ENCODE measurements at places on chromosomes 7 and 10.
A peak's percentile ranks its signal among the peaks of the same experiment; 100 is the strongest.

- DNase-seq = no peak
Measured at GRCh38 chr7:20276705-20277472, 53.8 kb upstream of the ITGB8 start.

GRCh38 chr7:130486114-130486953 is 5.6 kb upstream of the MEST start:
- peak; percentile 72 for DNase-seq

DNA sequence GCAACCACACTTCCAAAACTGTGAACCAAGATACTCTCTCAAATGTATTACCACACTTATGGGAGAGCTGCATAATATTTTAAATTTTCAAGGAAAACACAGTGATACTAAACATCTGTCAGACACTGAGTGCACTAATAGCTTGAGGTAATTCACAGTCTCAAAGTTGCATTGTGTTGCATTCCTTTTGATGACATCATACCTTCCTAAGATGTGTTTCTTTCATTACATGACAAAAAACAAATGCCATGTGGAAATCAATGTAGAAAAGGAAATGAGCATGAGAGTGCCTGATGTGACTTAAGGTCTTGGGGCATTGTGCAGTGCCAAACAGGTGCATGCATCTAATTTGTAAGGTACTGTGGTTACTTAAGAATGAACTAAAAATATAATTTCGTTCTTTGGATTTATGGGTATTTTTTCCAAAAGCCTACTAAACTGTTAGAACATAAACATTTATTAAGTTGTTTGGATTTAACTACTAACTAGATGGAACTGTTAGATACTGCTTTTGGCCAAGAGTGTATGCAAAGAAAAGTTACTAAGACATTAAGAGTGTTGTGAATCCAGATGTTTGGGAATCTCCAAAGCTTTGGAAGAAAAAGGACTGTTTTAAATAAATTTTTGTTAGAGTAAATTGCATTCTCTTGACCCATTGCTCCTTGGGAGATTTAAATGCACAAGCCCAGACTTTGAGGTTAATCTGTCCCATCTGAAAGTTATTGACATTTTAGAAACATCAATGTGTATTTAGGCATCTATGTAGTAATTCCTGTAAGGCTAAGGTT is 496.2 kb upstream of the SEMA3D start:
- no peak for DNase-seq

DNA sequence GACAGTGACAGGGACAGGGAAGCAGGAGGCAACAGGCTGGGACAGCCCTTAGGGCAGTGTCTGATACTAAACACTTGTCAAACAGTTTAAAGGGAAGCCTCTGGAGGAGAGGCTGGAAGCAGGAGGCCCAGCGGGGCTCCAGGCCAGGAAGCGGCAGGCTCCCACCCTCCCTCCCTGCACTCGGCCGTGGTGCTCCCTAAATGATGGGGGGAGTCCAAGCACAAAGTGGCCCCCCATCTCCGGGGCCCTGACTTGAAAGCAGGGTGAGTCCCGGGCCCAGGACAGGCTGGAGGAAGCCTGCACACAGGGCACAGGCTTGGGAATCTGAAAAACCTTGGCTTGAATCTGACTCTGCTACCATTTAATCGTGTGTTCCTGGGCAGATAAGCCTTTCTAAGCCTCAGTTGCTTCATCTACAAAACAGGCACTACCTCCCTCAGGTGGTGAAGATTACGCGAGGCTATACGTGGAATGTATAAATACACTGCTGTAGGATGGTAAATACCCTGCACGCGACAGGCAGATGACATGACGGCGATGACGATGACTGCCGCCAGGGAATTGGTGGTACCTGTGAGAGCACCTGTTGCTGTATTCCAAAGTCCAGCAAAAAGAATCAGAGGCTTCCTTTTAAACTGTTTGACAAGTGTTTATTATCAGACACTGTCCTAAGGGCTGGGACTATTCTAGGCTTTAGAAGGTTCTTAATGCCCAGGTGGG is 34.1 kb downstream of the GBX1 start:
- no peak for DNase-seq

DNA sequence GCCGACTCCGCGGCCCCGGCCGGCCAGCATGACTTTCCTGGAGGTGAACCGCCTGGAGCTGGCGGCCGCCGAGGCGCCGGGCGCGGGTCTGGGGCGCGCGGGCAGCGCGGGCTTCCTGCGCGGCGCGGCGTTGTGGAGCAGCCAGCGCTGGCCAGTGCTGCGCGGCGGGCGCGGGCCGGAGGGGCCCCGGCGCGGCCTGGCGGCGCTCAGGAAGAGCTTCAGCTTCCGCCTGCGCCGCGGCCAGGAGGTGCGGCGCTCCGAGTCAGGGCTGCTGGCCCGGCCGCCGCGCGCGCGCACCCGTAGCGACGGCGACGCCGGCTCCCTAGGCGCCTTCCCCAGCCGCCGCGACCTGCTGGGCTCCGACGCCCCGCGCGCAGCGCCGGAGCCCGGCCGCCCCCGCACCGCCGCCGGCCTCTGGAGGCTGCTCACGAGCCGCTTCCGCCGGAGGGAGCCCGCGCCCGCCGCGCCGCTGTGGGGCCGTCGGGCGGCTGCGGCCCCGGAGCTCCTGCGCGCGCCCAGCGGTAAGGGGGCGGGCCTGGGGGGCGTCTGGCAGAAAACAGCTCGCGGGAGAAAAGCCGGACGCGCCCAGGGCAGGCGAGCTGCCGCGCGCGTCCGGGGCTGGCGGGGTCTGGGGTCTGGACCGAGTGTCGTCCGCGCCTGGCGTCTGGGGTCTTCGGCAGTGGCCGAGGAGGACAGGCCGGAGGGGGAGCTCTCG is 29.0 kb downstream of the AGAP3 start:
- no peak for DNase-seq

- no peak for DNase-seq
Measured at GRCh38 chr7:140231771-140232491, 55.1 kb upstream of the KDM7A start.

- no peak for DNase-seq
Measured at GRCh38 chr10:25912866-25913265, 21.2 kb upstream of the MYO3A start.

DNA sequence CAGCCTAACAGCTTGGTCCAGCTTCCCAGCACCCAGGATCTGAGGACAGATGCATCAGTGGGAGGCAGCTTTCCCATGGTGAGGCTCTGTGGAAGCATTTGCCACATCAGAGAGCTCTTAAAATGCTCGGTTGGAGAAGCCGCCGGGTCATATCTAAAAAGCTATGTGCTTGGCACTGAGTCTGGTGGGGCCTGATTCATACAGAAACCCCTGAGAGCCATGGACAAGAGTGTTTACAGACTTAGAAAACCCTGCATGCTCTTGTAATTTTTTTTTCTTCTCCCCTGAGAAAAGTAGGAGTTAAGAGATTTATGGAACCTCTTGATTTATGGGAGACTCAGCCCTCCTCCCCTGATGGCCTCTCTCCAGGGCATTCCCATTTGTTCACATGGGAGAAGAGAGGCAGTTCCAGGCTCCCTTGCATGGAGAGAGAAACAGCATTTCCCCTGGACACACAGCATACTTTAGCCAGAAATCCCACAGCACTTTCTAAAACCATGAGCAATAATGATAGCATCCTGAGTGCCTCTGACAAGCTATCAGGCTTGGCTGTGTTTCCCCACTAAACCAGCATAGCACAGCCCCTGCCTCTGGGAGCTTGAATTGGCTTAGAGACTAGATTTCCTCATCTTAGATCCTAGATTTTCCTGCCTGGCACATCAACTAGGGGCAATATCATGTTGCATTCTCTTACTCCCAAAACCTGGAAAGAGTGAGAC is 322.1 kb upstream of the AUTS2 start:
- no peak for DNase-seq

GRCh38 chr7:114540291-114540690 is 125.7 kb downstream of the FOXP2 start:
- no peak for DNase-seq

- peak; percentile 93 for DNase-seq
Measured at GRCh38 chr10:103645141-103646054, 151.9 kb downstream of the NEURL1 start.

DNA sequence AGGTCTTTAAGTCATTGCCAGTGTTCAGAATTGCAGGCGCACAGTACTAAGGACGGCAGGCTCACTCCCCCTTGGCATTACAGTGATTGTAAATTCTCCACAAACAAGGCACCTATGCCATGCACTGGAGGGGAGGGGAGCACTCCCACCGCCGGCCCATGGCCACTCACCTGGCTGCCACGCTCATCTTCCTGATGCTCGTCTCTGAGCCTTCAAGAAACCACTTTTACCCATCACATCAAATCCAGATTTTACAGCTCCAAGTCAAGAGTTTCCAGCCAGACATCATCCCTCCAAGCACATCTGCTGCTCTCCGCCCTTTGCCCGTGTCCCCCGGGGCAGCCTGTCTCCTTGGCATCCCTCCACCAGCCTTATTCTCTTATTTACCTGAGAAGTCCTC is 350.2 kb upstream of the SHH start:
- no peak for DNase-seq

- no peak for DNase-seq
Measured at GRCh38 chr7:114466917-114467316, 52.3 kb downstream of the FOXP2 start.

GRCh38 chr7:101126651-101127459 is at the start of gene SERPINE1:
Gene SERPINE1, plus strand, starts transcription at chr7:101127104. Its CDS starts 1,290 bp downstream, at chr7:101128394.
- DNase-seq = peak; percentile 26

DNA sequence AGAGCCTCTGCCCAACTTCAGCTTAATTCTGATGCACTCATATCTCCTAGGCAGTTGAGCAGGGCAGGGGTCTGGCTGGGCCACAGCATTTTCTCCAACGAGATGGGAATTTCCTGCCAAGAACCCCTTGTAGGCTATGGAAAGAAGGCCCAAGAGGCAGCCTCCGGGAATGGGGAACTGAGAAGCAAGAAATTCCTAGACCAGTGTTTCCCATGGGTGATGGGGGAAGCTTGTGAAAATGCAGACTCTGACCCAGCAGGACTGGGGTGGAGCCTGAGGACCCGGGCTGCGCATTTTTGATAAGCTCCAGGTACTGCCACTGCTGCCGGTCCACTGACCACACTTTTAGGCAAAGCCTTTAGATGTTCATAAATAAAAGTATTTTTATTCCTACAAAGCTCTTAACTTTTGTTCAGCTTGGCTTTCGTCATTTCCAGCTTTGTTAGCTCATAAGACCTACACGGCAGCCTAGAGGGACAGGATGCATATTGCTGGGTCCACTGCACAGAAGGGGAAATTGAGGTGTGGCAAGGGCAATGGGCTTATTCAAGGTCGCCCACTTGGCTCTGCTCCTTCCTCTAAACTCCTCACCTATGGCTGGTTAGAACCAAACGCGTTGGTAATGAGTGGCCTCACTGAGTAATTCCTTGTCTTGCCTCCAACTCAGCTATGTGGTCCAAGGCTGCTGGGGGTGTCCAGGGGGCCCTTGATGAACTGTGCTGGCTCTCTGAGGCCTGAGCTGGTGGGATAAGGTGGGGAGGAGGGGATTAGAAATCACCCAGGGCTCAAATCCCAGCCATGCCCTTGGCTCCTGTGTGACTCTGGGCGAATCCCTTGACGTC is 29.5 kb downstream of the ZCCHC24 start:
- no peak for DNase-seq

DNA sequence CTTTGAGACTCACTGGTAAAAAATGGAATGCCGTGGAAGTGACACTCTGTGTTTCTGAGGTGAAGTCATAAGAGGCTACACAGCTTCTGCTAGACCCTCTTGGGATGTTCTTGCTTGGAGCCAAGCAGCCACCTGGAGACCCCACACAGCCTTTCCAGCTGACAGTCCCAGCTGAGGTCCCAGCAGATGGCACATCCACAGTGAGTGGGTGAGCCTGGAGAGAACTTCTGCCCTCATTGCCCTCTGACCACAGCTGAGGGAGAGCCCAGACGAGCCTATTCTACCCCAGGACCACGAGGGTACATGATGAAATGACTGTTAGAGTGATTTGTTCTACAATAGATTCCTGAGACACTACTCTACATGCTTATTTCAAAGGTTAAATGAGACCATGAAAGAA is 44.3 kb downstream of the CXCL12 start:
- DNase-seq = no peak

- DNase-seq = no peak
Measured at GRCh38 chr7:158638001-158638400, 50.4 kb upstream of the PTPRN2 start.

GRCh38 chr7:123824754-123825067 is 20.3 kb upstream of the HYAL4 start:
- no peak for DNase-seq

DNA sequence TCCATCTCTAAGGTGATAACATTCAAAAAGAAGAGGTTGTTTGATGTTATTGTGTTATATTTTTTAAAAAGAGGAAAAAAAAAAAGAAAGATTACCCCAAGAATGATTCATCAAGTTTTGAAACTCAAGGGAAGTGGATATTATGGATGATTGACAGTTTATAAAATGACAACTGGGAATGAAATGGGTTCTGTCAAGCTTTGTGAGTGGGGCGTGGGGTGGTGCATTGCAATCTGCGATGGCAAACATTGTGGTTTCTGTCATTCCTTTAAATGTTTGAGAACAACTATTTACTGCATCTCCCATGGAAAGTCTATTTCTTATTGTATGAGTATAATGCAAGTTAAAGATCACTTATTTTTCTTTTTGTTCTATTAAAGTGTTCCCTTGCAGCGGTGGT is 297.0 kb downstream of the CCDC3 start:
- no peak for DNase-seq

- no peak for DNase-seq
Measured at GRCh38 chr10:67144530-67144929, 218.7 kb downstream of the LRRTM3 start.

DNA sequence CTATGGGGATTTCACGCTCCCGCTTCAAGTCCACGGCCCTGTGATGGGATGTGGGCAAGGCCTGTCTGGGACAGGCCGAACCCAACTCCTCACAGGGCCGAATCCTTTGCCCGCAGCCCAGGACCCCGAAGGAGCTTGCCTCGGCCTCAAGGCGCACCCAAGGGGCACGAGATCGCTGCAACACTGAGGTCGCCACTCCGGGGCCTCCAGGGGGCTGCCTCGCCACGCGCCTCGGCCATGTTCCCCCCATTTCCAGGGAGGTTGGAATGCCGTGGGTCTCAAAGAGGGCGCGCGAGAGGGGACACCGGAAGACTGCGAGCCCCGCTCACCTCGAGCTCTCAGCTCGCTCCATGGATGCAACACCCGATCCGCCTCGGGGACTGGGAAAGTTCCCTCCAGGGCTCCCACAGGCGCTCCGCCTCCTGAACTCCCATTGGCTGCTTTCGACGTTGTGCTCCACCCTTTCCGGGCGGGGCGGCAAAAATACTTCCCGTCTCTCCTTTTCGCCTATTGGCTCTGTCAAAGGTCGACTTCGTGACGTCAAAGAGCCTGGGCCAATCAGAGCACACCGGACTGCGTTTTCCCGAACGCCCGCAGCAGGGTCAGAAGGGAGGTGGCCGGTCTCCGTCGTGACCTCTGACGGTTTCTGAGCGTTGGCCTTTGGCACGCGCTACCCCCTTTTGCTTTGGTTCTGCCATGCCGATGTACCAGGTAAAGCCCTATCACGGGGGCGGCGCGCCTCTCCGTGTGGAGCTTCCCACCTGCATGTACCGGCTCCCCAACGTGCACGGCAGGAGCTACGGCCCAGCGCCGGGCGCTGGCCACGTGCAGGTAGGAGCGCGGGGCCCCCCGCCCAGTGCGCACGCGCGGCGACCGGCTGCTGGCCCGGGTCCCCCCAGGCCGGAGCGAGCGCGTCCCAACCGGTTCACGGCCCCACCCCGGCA is at the start of the genes AIMP2 and PMS2:
TSS of gene AIMP2 (plus strand) at position 605 of the 944 bp plus-strand sequence. CDS start at position 697, 92 bp downstream.
TSS of gene PMS2 (minus strand) at position 382 of the 944 bp plus-strand sequence. CDS start at position 352, 30 bp downstream.
- DNase-seq = peak; percentile 99

GRCh38 chr10:111093741-111094380 is 17.0 kb downstream of the ADRA2A start:
- no peak for DNase-seq
